A549 treated with CpdA at 1 μM for 4 hours (cell line): ENCODE measurements at places on chromosomes 6 and 20. TPM values are rescaled to one million over a fixed set of nuclear protein-coding genes. Genes with fewer than 3 reads are reported as not detected.

BPIFB2 gene
- total RNA-seq = not detected in 5 replicates

FLRT3 gene
- total RNA-seq = 1.8 to 2.1 TPM (median 2.0 TPM) in 5 replicates

ATF6B gene
- 26.8 to 36.7 TPM (median 34.5 TPM) in 5 replicates for total RNA-seq

B3GALT4 gene
- total RNA-seq = 0.38 to 0.72 TPM (median 0.55 TPM) in 5 replicates

CPXM1 gene
- not detected in 5 replicates for total RNA-seq

ARMH2 gene
- total RNA-seq = not detected in 5 replicates

LY6G6F gene
- not detected in 5 replicates for total RNA-seq
